ENCODE measurements at places on chromosomes 1 and 21. TPM values are rescaled to one million over a fixed set of nuclear protein-coding genes. Genes with fewer than 3 reads are reported as not detected.

KRTAP21-2 gene
- not detected for total RNA-seq

DNA sequence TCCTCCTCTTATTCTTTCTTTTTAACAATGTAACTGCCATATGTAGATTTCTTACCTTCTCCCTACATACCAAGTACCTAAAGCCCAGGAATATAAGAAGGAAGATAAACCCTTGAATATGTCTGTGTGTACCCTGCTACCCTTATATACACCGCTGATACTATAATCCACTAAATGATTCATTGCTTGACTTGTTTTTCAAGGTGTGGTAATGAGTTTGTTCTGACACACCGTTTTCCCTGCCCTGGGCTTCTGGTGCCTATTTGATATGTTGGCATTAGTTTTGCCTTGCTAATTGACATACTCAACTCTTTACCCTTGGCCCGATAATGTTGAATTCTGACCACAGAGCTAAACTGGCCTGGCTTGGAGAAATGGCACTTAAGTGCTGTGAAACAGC is 64.3 kb downstream of the IL23R start:
- no peak for DNase-seq

GRCh38 chr1:22428672-22429071 is 23.0 kb upstream of the ZBTB40 start:
- DNase-seq: no peak

DNA sequence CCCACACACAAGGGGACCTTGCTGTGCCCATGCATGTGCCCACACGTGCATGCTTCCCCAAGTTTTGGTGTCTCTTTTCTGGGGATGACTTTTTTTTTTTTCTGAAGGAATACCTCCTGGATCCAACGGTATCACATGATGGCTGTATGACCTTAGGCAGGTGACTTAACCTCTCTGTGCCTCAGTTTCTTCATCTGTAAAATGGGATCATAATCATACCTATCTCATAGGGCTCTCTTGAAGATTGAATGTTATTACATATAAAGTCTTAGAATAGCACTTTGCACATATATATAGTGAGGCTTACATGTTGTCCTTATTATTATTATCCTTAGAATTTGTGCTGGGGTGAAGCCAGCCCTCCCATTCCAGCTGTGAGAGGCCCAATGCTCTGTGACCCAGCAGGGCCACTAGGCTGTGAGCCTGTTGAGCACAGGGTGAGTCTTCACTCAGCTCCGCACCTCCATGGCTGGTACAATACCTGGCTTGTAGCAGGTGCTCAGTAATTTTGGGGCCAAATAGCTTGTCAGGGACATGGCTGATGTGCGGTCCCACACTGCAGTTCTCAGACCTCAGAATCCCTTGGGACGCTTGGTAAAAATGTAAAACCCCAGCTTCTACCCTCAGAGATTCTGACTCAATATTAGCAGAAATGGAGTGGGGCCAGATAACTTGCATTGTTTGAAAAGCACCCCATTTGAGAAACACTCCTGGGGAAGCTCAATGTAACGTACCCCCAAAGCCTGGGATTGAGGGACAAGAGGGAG is 20.6 kb downstream of the STUM start:
- DNase-seq: no peak

DNA sequence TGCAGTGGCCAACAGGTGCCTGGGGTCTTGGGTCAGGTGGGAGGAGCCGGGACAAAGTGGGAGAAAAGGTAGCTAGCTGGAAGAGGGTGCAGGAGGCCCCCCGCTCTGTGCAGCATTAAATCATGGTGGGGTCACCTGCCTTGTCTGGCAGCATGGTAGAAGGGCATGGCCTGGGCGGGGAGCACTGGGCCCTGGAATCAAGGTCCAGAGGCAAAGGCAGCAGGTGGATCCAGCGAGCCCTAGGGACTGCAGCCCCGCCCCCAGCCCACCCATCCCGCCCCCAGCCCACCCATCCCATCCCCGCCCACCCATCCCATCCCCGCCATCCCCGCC is 16.7 kb upstream of the TTLL10 start:
- no peak for DNase-seq
